Iris pigment epithelial cell (primary cell): ENCODE measurements at places on chromosomes 3 and 15.

DNA sequence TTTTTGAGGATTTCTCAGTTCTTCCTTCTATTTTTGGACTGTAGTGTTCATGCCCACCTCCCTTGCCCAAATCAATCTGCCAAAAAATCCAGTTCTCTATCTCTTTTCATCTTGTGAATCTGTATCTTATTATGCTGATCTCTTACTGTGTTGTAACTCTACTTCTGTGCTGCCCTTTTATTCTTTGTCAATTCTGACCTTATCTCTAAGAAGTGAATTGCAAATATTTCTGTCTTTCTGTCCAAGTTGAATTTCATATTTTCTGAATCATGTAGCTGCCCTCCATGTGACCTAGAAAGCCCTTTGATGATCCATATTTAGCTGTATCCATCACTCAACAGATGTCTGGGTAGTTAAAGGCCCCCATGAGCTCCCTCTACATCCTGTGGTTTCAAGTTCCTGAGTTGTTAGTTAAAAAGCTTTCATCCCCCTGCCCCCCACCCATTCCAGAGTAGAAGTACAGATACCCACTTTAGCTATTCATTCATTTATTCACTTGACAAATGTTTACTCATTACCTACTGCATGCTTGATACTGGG is 33.6 kb upstream of the ETV5 start:
- peak; percentile 36 for DNase-seq

GRCh38 chr3:101635954-101636798 is 40.8 kb downstream of the ZBTB11 start:
- peak; percentile 35 for DNase-seq

DNA sequence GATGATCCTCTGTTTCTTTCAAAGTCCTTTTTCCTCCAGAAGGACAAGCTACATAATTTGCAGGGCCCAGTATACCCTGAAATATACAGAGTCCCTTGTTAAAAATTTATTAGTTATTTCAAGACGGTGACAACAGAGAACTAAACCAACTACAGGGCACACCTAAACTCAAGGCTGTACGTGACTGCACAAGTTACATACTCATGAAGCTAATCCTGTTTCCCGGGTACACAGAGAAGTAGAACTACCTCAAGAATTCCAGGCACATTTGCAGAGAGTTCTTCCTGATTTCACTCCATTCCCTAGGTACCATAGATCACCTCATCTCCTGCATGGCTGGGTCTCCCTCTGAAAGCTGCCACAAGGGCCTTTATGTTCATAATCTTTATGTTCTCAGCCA is 279.4 kb upstream of the ARL6 start:
- DNase-seq: no peak

- DNase-seq: peak; percentile 90
Measured at GRCh38 chr15:60408463-60408981, 10.7 kb upstream of the ANXA2 start.

DNA sequence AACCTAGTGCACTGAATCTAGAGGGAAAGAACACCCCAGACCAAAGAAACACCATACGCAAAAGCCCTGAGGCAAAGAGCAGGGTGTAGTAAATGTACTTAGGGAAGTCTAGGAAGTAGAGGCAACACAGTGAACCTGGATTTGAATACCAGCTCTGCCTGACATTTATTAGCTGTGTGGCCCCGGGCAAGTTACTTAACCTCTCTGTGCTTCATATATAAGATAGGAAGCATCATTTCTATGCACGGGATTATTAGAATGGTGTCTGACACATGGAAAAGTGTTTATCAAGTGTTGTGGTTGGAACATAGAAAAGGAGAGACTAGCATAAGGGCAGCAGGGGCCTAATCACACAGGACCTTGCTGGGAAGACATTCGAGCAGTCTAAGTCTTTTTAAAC is 132.2 kb downstream of the ERC2 start:
- no peak for DNase-seq

- DNase-seq: peak; percentile 22
Measured at GRCh38 chr3:147119989-147120388, 286.4 kb downstream of the ZIC4 start.
